ENCODE measurements at places on chromosomes 5 and 9.

DNA sequence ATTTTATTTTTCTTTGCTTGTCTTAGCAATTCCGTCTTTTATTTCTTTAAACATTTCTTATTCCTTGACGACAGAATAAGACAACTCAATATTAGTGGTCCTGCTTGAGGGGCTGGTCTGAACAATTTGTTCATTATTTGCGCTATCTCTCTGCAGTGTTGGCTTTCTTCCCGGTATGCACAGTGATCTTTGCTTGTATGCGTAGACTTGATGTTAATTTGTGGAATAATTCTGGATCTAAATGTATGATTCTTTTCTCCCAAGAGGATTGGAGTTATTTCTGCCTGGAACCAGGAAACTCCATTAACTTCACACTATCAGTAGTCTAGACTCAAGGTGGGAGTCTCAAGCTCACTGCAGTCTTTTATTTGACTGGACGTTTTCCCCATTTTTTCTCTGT, 80.4 kb downstream of the KDM4C start:
- DNase-seq, result no peak

GRCh38 chr5:139514486-139514856, 31.9 kb upstream of the STING1 start:
- DNase-seq, result no peak

DNA sequence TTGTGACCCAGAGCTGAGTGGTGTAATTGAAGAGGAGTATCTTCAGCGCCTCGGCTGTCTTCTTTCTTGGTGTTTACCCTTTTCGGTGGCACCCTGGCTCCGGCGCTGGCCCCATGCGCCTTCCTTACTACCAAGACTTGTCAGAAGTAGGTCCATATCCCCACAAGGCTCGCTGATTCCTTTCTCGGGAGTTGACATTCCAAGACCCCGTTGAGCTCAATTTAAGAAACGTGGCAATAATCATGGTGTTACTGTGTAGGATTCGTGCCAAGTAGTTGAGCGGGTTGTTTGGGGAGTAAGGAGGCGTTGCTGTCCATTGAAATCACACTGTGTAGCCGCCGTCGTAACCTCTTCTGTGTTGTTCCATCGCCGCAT, 795 bp downstream of the NDUFAF2 start:
- no peak for DNase-seq

DNA sequence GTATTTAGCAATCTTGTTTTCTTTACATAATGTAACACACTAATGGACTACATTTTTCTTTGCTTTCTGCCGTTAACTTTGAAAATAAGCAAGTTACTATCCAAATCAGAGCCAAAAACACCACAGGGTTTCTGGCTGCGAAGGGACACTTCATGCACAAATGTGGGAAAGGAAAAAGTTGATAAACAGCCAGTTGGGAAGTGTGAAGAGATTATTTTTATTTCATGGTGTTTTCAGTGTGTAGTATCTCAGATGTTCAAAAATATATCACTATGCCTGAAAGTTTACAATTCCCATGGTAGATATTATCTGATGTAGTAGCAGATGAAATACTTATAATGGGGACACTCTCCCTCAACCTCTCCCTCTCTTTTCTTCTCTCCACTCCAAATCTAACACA, 135.3 kb downstream of the CETN3 start:
- DNase-seq, result no peak

DNA sequence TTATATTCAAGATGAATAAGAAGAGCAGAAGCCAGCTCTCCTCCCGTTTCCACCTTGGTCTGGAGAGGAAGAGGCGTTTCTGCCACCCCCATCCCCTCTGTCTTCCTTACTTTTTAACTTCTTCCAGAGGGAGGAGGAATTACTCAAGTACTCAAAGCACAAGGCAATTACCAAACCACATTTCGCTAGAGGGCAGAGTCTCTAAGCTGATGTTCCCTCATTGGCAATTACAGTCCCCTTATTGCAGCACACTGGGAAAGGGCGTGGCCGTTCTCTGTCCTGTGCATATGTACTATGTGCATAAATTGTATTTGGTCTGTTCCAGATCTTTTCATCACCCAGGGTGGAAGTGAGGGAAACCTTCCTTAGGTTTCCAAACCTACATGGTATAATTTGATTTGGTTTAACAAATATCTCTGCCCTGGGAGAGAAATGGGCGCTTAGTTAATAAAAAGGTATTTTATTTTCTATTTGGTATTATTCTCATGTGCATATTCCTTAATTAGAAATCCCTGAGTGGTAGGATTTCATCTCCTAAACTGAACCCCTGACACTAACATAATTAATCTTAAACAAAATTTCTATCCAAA, 29.8 kb upstream of the ALDOB start:
- peak; percentile 63 for DNase-seq

GRCh38 chr5:134577022-134577795, 51.7 kb downstream of the JADE2 start:
- DNase-seq, result no peak

GRCh38 chr5:68490406-68490805, 274.9 kb downstream of the PIK3R1 start:
- no peak for DNase-seq

DNA sequence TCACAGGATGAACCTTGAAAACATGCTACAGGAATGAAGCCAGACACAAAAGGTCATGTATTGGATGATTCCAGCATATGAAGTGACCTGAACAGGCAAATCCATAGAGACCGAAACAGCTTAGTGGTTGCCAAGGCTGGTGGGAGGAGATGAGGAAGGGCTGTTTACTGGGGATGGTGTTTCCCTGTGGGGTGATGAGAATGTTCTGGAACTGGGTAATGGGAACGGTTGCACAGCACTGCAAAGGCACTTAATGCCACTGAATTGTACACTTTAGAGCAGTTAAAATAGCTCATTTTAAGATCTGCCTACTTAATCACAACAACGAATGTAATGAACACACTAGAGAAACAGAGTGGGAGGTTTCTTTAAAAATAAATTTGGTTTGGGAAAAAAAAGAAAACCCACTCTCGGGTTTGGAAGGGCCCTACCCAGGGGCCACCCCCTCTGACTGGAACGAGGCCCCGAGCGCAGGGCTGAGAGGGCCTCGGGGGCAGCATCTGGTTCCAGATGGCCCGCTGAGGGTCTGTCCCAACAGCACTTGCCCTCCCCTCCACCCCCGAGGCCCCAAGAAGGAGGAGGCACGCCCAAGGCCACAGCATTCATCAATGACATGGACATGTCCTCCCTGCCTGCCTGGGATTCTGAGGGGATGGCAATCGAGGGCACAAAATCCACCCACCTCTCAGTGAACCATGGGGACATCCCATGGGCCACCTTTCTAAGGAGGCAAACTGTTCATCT, 31.7 kb downstream of the SARDH start:
- no peak for DNase-seq

DNA sequence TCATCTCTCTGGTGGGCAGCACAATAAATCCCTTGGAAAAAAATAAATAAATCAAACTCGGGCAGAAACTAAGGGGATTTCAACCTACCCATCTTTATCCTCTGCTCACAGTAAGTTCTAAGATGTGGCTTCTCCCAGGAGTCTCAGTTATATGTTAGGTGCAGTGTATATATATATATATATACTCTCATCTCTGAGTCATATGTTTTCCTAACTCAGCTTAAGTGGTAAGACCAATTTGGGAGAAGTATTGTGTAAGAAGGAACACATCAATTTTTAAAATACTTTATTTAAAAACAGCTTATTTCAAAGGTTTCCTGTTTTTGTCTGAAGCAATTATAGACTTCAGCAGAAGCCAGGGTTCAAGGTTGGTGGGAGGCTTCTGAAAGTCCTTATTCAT, 20.3 kb upstream of the OSMR start:
- no peak for DNase-seq

DNA sequence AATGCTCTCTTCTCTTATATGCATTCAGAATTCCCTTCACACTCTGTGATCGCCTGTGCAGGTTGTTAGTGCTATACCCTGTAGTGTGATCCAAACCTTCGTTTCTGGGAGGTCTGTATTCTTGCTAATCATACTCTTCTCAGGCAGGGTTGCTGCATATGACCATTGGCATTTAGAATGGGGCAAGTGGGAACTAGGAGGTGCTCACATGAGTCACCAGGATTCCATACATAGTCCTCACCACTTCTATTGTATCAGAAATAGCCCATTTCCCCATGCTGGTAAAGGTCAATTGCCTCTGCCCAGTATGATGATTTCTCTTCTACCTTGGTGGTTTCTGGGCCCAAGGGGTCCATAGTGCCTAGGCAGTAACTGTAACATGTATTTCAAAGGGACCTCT, 443.5 kb upstream of the CDH6 start:
- DNase-seq, result no peak

- peak; percentile 61 for DNase-seq
Observed at GRCh38 chr5:34576891-34577666, 79.0 kb upstream of the RAI14 start.
